ENCODE measurements at places on chromosomes 4 and X. TPM values are rescaled to one million over a fixed set of nuclear protein-coding genes. Genes with fewer than 3 reads are reported as not detected.

Gene TASL
- 1.1 TPM for polyA plus RNA-seq

DNA sequence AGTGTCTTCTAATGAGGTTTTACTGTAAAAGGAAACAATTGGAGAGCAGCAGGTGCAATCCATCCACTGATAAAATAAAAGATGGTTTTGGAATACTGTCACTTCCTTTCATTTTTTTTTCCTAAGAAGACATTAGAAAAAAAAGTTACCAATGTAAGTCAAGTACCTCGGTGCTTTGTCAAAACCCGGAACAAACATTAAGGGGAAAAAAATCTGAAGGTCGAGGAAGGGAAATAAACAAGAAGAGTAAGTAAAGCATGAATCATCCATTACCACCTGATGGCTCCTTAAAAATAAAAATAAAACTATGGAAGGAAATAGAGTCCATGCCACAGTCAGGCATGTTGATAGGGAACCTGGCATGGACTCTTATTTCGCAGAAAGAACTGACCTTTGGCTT, 15.3 kb upstream of the XPNPEP2 start:
- DNase-seq, result no peak

DNA sequence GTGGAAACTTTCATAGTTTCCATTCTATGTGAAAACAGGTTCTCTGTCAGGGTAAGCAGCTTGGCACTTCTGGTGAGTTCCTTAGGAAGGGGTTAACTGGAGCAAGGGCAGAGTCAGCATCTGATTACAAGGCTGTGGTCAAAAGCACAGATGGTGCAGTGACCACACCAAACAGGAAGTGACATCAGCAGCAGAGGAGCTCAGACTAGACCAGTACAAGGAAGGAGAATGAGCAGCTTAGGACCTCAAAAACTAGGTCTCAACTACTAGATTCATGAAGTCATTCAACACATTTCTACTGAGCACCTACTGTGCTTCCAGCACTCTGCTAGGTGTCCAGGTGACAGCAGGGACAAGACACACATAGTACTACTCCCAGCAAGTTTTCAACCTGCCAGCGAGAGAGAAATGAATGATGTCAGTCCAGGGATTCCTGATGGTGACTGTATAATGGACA, 130.2 kb downstream of the AMELX start:
- DNase-seq, result no peak

GRCh38 chr4:87688316-87688715, 38.2 kb downstream of the DMP1 start:
- no peak for DNase-seq

Gene FAT1
- polyA plus RNA-seq, result not detected

DNA sequence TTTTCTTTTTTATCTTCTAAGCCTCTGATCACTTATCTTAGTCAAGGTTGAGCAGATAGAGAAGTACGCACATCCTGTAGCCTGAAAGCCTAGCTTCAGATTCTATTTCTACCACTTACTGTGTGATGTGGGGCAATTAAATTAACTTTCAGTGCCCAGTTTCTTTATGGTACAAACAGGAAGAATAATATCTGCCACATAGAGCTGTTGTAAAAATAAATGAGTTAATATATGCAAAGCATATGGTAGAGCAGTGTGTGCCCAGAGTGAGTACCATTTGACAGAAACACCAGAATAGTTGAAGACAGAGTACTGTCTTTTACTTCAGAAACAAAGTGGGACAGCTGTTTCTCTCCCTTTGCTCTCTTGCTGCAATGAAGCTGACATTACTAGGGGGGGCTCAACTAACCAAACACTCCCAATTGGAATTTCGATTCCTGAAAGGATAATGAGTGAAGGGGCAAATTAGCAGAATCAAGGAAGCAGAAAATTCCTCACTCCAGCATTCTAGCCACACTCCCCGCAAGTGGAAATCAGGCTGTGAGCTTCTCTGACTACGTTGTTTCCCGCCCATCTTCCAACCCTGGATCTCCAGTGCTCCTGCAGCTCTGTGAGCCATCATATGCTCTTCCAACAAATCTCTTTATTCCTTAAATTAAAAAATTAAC, 80.4 kb downstream of the MAPK10 start:
- DNase-seq, result no peak

DNA sequence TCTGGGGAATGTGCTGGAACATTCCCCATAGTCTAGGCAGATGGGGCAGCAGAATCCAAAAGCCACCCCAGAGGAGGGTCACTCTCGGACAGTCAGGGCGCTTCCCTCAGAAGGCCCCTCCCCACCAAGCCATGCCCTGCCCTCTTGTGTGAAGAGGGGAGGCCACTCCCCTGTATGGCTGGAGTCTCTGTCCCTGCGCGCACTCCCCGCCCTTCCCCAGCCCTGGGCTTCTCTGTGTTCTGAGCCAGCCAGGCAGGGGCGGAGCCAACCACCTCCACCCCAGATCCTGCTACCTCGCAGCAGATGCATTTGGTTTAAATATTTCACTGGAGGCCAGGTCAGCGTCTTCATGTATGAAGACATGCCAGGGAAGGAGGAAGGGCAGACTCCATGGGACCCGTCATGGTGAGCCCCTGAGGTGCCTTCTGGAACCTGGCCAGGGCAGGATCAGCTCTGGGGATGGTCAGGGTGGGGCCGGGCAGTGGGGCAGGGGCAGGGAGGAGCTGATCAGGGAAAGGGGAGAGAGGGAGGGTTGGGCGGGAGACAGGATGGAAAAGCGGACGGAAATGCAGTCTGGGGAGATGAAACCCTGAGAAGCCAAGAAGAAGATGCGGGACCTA, 107.3 kb downstream of the ADRA2C start:
- DNase-seq, result no peak

DNA sequence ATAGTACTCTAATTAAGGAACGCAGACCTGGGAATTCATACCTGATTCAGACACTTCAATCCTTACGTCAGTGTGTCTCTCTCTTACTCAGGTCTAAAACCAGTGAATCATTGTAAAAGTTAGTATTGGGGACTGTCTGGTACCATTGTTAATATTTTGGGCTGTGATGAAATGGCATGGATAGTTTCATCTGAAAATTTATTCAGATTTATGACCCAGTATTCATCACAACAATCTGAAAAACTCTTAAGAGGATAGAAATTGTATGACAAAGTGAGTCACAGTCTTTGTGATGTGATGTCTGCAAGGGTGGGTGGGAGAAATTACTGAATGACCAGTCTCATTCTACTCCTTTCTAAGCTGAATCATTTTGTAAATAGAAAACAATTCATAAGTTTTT, 10.3 kb downstream of the FGF2 start:
- no peak for DNase-seq

DNA sequence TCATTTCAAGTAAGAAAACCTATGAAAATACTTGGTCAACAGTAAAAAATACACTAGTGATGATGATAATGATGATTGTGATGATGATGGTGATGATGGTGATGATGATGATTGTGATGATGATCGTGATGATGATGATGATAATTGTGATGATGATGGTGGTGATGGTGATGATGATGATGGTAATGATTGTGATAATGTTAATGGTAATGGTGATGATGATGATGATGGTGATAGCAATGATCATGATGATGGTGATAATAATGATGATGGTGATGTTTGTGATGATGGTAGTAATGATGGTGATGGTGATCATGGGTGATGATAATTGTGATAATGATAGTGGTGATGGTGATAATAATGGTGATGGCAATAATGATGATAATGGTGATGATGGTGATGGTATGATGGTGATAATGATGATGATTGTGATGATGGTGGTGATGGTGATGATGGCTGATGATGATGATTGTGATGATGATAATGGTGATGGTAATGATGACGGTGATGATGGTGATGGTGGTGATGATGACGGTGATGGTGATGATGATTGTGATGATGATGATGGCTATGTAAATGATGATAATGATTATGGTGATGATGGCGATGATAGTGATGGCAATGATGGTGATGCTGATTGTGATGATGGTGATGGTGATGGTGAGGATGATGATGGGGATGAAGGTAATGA, 62.1 kb downstream of the VCX3A start:
- DNase-seq, result no peak

Gene SCML2
- polyA plus RNA-seq, result 0.66 TPM

- DNase-seq, result no peak
These were observed 13.0 kb downstream of the PPP1R3F start for GRCh38 chrX:49282647-49283011.

Gene NDNF
- not detected for polyA plus RNA-seq

Gene SLC7A11
- polyA plus RNA-seq, result not detected

Gene DLG3
- polyA plus RNA-seq, result 3.7 TPM

DNA sequence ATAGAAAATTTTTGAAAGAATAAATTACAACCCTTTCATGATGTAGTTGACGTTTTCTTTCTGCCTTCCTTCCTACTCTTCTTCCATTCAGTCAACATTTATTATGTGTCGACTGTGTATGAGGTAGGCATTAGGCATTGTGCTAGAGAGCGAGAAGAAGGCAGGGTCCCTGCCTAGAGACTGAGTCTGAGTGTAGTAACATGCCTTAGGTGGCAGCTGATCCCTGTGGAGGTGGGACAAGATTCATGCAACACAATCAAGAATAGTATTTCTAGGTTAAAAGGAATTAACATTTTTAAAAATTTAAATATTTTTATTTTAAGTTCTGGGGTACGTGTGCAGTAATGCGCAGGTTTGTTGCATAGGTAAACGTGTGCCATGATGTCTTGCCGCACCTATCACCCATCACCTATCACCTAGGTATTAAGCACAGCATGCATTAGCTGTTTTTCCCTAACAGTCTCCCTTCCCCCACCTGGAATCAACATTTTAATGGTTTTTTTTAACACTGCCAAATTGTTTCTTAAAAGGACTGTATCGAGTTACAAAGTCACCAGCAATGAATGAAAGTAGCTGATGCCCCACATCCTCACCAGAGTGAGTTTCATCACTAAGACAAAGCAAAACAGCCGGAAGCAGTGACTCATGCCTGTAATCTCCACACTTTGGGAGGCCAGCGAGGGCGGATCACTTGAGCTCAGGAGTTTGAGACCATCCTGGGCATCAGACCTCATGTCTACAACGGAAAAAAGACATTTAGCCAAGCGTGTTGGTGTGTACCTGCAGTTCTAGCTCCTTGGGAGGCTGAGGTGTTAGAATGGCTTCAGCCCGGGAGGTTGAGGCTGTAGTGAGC, 84.0 kb downstream of the WWC2 start:
- DNase-seq, result no peak

- DNase-seq, result no peak
These were observed 635.4 kb downstream of the SPRY1 start for GRCh38 chr4:124032035-124032434.

DNA sequence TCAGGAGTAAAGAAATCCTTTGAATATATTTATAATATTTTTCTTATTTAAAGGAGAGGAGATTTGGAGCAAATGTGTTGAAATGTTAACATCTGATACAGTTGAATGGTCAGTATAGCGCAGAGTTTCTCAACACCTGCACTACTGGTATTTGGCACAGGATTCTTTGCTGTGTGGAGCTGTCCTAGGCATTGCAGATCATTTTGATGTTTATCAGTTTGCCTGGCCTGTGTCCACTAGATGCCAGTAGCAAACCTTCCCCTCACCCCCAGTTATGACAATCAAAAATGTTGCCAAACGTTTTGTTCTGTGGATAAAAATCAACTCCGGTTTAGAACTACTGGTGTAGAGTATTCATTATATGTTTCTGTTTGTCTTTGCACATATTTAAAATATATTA, 765.3 kb upstream of the SLIT2 start:
- DNase-seq, result no peak

Gene PKD2
- polyA plus RNA-seq, result 1.4 TPM

DNA sequence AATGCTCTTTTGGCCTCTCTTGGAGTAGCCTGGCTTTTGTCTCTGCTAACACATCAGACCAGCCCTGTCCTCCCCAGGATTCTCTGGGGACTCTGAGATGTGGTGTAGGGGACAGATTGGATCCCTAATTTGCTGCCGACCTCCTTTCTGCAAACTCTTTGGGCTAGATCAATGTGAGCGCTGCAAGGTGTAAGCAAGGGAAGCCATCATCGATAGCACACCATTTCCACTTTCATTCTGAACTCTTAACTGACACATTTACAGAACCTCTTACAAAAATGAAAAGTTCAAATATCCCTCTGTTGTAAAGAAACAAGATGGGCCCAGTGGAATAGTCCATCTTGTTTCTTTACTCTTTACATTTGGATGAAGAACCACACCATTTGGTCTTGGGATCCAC, 46.6 kb downstream of the PGRMC2 start:
- DNase-seq, result no peak

Gene BBS12
- 0.46 TPM for polyA plus RNA-seq

Gene CXCL8
- polyA plus RNA-seq, result 0.09 TPM

- DNase-seq, result no peak
These were observed 20.5 kb downstream of the ARSJ start for GRCh38 chr4:113958766-113959538.

DNA sequence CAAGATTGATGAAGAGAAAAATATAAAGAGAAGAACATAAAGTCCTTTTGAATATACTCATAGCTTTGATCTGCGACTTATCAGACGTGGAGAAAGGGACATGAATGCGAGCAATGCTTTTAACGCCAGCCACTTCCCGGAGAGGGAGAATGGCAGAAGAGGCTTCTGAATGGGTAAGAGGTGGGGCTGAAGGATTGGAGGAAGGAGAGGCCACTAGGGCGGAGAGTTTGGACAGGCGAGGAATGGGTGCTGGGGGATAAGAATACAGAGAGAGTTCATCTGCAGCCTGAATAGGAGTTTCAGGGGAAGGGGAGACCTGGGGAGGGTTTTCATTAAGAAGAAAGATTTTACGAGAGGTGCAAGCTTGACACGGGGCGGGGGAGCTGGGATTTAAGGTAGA, 2534.9 kb downstream of the PCDH7 start:
- no peak for DNase-seq

DNA sequence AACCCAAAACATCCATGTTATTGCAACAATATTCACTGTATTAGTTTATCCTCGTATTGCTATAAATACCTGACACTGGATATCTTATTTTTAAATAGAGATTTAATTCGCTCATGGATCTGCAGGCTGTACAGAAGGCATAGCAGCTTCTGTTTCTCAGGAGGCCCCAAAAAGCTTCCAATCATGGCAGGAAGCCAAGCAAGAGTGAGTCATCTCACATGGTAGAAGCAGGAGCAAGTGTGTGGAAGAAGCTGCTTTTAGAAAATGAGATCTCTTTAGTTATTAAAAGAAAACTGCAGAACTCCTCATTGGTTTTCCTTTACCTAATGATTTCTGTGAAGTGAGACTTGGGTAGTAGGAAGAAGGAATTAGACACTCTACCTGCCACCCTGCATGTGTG, 16.4 kb downstream of the ZNF732 start:
- no peak for DNase-seq

Gene CCKAR
- polyA plus RNA-seq, result not detected

DNA sequence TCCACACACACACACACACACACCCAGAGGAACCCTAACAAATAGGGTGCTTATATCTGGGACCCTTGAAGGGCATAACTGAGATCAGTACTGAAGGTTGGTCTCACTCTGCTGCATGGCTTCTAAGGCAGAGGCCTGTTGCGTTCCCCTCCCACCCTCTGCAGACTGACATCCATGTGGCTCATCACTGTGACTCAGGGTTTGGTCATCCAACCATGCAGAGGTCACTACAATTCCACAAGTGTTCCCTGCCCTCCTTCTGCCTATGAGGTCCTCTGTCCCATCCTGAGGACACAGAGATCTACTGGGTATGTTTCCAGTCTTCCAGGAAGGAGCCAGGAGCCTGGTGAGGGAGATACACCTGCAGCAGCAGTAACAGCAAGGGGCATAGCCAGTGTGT, 55.8 kb downstream of the XAGE2 start:
- DNase-seq, result no peak

GRCh38 chr4:54213001-54213400, 16.1 kb upstream of the PDGFRA start:
- DNase-seq, result no peak

Data from naive thymus-derived CD8-positive, alpha-beta T cell (primary cell).